ENCODE measurements at places on chromosomes 3 and 15.

- no peak for DNase-seq
Observed at GRCh38 chr3:12451481-12451880, 32.8 kb upstream of the TSEN2 start.

DNA sequence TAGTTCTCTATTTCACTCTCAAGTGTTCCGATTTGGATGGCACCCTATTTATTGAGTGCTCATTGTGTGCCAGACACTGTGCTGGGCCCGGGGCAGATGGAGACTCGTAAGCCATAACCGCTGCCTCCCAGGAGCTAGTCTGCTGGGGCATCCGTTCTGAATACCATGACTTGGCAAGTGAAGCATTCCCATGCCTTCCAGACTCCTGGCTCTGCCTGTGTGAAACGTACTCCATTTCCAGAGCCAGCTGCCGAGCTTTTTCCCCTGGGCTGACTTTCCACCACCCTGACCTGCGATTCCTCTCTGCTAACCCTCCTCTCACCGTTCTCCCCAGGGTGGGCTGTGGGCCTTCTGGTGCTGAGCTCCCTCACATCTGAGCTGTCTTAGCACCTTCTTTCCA, 303.1 kb upstream of the CTDSPL start:
- DNase-seq, result peak; percentile 42

DNA sequence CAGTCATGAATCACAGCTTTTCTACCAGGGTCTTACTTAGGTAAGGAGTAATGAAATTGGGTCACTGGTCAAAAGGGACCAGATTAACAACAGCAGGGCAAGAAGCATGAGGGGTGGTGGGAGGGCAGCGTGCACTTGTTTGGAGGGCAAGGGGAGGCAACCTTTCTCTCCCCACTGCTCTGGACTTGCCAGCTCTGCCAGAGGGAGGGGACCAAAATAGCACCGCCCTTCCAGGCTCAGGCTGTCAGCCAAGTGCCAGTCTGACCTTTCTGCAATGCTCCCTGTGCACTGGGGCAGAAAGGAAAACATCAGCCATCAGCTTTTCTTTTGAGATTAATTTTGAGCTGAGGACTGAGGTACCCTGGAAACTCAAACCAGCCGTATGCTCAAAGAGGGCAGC, 4.5 kb upstream of the ULK3 start:
- DNase-seq, result no peak

DNA sequence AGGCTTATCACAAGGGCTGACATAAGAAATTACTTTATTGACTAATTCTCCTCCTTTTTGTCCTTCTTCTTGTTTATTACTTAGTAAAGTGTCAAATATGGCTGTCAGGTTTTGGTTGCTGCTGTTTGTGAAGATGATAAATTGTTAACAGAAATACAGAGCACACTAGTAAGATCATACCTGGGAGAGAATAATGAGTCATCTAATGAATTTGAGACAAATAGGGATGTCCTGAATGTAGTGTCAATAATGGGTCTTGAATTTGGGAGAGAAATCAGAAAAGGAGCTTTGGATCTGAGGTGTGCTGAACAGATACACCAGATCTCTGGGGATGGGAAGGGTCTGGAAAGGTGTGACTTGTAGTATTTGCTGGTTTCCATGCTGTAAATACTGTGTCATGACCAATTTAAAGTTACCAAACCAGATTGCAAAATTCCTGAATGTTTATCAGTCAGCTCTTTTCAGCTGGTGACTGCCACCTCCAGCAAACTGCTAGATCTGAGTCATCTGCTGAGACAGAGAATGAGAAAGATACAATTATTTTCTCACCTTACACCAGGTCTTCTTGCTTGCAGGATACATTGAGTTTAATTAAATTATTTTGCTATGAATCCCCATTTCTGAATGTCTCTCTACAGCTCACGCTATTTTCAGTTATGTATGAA, 76.7 kb upstream of the SATB1 start:
- DNase-seq, result no peak

- no peak for DNase-seq
Observed at GRCh38 chr3:42751609-42752008, 21.4 kb downstream of the CCDC13 start.

- DNase-seq, result no peak
Observed at GRCh38 chr3:60839246-60839645, 412.0 kb downstream of the FHIT start.

DNA sequence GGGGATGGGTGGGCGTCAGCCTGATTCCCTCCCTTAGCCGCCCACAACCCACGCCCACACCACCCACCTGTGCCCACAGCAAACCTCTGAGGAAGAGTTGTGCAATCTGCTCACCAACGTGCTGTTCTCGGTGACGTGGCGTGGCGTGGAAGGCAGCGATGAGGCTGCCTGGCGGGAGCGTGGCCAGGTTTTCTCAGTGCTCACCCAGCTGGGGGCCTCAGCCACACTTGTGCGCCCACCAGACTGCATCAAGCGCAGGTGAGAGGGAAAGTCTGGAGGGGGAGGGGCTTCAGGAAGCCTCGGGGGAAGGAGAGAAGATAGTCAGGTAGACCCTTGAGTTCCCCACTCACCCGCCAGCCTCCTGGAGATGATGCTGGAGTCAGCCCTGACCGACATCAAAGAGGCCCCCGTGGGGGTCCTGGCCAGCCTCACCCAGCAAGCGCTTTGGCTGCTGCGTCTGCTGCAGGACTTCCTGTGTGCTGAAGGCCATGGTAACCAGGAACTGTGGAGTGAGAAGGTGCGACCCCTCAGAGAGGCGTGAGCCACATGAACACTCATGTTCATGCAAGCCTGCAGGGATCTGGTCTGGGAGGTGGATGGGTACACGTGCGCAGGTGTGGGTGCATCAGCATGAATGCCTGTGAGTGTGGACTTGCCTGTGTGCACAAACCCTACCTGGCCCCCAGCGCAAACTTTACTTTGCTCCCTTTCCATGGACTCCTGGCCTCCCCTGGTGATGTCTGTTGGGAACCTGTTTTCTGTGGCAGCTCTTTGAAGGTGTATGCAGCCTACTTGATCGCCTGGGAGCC, 21.7 kb downstream of the NBEAL2 start:
- no peak for DNase-seq

- no peak for DNase-seq
Observed at GRCh38 chr15:65914981-65915925, 46.0 kb downstream of the RAB11A start.

DNA sequence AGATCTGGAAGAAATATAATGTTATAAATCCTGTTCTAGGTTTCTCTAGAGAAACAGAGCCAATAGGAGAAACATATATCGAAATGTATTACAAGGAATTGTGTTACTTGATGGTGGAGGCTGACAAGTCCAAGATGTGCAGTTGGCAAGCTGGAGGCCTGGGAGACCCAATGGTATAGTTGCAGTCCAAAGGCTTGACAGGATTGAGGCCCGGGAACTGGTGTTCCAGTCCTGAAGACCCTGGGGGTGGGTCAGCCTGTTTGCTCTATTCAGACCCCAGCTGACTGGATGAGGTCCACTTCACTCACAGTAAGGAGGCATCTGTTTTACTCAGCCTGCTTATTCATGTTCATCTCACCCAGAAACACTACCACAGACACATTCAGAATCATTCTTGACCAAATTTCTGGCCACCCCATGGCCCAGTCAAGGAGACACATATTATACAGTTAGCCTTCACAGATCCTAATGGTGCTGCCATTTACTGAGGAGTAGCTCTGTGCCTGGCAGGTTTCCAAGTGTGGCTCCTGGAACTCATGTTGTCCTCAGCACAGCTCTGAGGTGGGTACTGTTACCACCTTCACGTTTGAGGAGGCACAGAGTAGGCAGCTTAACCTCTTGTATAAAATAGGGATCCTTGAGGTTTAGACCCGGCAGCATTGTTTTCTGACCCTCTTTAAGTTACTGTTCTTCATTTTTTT, 3.7 kb downstream of the TRAK1 start:
- DNase-seq, result no peak

DNA sequence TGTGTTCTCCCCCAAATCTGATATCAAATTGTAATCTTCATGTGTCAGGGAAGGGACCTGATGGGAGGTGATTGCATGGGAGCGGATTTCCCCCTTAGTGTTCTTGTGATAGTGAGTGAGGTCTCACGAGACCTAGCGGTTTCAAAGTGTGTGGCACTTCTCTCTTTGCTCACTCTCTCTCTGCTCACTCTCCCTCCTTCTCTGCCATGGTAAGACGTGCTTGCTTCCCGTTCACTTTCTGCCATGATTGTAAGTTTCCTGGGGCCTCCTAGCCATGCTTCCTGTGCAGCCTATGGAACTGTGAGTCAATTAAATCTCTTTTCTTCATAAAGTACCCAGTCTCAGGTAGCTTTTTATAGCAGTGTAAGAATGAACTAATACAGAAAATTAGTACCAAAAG, 30.6 kb upstream of the OR5H6 start:
- no peak for DNase-seq

GRCh38 chr3:81951106-81951505, 189.7 kb upstream of the GBE1 start:
- no peak for DNase-seq

DNA sequence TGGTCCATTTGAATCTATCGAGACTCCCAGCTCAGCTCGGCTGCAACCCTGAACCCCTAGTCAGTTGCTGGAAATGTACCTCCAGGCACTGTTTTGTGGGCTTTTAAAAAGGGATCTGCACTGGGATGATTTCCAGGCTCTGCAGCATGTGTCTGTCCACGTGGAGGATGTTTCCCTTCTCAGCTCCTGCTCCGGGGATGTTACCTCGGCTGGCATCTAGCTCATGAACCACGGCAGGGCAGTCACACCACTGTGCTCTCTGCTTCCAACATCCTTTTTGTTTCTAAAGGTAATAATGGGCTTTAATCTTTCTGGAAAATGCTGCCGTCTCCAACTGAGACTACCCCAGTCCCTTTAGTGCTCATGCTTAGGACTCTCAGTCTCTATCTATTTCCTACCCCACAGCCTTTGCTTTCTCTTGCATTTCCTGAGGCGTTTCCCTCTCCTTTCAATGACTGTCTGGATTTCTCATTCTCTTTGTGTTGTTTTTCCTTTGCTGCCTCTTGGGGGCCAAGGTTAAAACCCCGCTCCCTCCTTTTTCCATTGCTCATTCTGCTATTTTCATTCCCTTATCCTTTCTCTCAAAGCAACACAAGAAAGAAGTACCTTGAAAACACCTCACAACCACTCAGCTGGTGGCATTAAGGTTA, 42.9 kb upstream of the AKAP13 start:
- DNase-seq, result no peak

DNA sequence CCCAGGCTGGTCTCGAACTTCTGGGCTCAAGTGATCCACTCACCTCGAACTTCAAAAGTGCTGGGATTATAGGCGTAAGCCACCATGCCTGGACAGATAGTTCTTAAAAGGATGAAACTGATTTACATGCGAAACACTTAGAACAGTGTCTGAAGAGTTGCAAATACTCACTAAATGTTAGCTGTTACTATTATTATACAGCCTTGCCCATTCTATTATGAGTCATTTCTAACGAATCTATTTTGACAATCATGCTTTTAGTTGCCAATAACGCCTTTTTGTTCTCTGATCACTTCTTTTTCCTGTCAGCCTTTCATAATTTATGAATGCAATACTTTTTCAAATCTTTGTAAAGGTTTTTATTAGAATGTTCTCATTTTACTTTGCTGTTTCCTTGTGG, 112.7 kb downstream of the SNRK start:
- no peak for DNase-seq

GRCh38 chr3:9864200-9864927, 15.7 kb downstream of the CIDEC start:
- no peak for DNase-seq

DNA sequence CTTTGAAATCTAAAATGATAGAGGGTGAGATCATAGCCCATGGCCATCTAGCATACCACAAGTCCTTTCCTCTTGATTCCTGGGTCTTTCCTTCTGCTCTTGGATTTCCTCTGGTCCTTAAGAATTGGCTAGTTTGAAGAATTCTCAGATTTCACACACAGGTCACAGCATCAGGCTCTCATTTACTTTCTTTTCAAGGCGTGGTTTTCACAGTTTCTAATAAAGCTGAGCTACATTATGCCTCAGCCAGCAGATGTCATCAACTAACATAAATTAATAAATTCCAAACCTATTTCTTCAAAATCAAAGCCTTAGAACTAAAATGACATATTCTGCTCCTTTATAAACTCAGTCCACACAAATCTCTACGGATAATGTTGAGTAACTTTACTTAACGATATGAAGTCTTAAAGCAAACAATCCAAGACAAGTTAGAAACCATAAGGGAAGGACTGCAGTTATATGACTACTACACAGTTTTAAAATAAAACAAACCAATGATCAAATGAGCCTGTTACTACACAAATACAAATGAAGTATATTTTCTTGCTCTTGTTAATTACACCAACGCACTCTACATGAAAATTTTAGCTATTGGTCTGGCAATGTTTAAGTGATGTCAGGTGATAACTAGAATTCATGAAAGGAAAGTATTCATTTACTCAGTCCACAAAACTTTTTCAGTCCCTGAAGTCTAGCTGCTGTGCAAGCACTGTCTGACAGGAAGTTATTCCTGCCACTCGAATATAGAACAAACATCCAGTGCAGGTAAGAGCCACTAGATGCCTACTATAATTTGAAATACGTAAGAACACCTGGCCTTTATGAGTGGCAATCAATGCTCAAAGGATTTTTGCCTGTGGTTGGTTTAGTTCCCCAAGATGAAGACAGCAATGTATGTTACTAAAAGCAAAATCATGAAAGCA, 9.2 kb downstream of the CCDC14 start:
- DNase-seq, result no peak

DNA sequence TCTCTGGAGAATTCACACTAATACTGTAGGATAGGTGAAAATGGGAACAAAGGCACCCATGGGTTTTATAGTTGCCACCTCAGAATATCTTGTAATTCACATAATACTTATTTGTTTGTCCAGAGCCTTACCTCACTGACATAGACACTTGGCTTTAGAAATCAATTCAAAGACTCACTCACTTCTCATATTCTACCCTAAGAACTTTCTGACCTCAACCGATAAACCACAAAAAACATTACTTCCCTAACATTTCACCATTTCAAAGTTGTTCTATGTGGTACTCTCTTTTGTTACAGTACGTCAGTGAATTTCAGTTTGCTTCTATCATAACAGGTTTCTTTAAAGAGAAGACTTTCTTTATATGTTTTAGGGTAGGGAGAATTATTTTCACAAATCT, 359.3 kb downstream of the IGSF11 start:
- DNase-seq, result no peak

GRCh38 chr3:66858656-66859381, 139.3 kb upstream of the KBTBD8 start:
- no peak for DNase-seq

GRCh38 chr3:197854596-197855343, 63.7 kb downstream of the LRCH3 start:
- DNase-seq, result no peak

Measured in NCI-H2171 (cell line).